ENCODE measurements at places on chromosomes 12 and 14. TPM values are rescaled to one million over a fixed set of nuclear protein-coding genes. Genes with fewer than 3 reads are reported as not detected.

POTEG gene
- total RNA-seq = not detected

PRB4 gene
- not detected for total RNA-seq

KRT79 gene
- not detected for total RNA-seq

ARHGEF40 gene
- total RNA-seq = 9.8 TPM

PTHLH gene
- 0.54 TPM for total RNA-seq

PRPH gene
- total RNA-seq = not detected

EIF2S3B gene
- 1.1 TPM for total RNA-seq

NANOG gene
- total RNA-seq = not detected

HSP90AA1 gene
- 398 TPM for total RNA-seq

KCNA1 gene
- total RNA-seq = 0.18 TPM

TAMALIN gene
- 12.1 TPM for total RNA-seq

SCNN1A gene
- total RNA-seq = 0.57 TPM

CFAP54 gene
- 0.14 TPM for total RNA-seq

MAP3K9 gene
- total RNA-seq = 4.3 TPM

RNU4-1 gene
- 2,969 TPM for total RNA-seq

C2CD5 gene
- total RNA-seq = 5.9 TPM

ZBTB42 gene
- 7.4 TPM for total RNA-seq

RNF212B gene
- not detected for total RNA-seq

GNS gene
- total RNA-seq = 44.7 TPM

RHEBL1 gene
- not detected for total RNA-seq

PELI2 gene
- 2.5 TPM for total RNA-seq

P2RX2 gene
- not detected for total RNA-seq

KRT74 gene
- not detected for total RNA-seq

KHNYN gene
- 40.2 TPM for total RNA-seq

TMPRSS12 gene
- not detected for total RNA-seq

RNASE7 gene
- 0.22 TPM for total RNA-seq

NDUFA9 gene
- 128 TPM for total RNA-seq

PLD4 gene
- not detected for total RNA-seq

GPHN gene
- total RNA-seq = 22.3 TPM

FGF23 gene
- total RNA-seq = not detected

ADAMTS20 gene
- not detected for total RNA-seq

OR6C2 gene
- total RNA-seq = not detected

SLC17A8 gene
- not detected for total RNA-seq

Measured in psoas muscle (tissue), 8 donors.